Amniotic epithelial cell (primary cell): ENCODE measurements at places on chromosomes 7 and 10.

GRCh38 chr7:117435475-117436043 lies 8.3 kb upstream of the ASZ1 start:
- DNase-seq, result no peak

- DNase-seq, result no peak
Measured at GRCh38 chr10:11448190-11448544, 163.3 kb downstream of the USP6NL start.

DNA sequence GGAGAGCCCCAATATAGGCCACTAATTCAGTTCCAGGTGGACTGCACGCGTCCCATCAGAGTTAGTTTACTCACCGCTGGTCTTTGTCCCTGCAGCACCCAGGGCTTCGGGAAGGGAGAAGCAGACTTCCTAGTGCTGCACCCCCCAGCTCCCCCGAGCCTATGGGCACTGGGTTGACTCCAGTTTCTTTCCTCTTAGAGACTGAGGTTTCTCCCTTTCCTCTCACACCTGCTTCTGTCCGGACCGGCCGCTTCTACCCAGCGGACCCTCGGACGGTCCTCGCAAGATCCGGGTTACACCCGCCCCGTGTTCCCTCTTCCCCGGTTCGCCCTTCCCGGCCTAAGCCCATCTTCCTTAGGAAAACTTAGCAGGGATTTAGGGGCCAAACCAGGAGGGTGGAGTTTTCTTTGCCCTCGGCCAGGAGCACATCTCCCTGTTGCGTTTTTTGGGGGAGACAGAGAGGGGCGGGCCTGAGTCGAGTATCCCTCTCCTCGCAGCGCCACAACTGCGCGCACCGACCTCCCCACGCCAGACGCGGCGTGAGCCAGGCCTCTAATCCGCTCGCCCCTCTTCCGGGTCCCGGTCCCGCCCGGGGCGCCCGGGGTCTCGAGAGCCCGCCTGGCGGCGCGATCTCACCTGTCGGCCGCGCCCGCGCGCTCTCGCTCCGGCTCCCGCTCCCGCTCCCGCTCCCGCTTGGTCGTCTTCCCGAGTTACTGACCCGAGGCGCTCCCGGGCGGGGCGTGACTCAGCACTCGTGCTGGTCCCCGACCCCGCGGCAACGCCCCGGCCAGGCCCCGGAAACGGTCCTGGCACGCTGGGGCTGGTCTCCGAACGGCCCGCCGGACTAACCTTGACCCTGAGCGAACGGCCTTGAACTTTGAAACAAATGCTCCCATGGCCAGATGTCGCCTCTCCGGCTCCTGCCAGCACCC lies at the start of gene AIFM2:
TSS of gene AIFM2 (minus strand) at position 728 of the 932 bp plus-strand sequence. CDS start 8,741 bp downstream, outside the sequence.
- DNase-seq, result peak; percentile 65

- DNase-seq, result peak; percentile 52
Measured at GRCh38 chr7:5237286-5237685, 45.5 kb upstream of the SLC29A4 start.

- no peak for DNase-seq
Measured at GRCh38 chr10:128537834-128538330, 411.7 kb upstream of the MKI67 start.
